ENCODE measurements at places on chromosomes 5 and 9.

DNA sequence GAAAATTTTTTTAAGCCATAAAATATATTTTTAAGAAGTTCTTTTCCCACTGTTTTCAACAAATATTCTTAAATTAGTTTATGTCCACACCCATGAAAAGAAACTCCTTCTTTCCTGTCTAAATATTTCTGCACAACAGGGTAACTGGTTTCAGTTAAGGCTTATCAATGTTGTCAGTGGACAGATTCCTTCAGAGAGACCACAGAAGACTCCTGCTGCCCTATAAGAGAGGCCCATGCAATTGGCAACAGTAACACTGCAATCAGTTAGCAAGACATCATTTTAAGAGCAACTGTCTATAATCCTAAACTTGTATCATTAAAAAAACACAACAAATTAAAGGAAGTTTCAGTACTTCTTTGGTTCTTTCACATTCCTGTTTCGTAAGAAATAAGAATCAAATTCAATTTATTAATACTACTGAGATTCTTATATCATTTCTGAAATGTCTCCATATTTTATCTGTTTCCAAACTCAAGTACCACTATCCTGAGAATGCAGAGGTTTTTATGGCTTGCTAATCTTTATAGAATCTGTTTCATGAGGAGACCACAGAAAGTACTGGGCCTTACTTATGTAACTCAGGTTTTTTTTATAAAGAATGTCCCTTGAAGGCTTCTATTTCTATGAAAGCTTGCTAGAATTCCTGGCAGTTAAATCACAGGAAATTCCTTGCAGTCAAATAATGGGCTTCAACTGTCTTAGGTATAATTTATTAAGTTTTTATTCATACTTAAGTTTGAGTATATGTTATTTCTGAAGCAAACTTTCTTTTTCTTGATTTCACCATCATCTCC, 240.2 kb downstream of the RFX3 start:
- DNase-seq: peak; percentile 22

GRCh38 chr5:169022718-169023117, 278.2 kb downstream of the SLIT3 start:
- DNase-seq: no peak

DNA sequence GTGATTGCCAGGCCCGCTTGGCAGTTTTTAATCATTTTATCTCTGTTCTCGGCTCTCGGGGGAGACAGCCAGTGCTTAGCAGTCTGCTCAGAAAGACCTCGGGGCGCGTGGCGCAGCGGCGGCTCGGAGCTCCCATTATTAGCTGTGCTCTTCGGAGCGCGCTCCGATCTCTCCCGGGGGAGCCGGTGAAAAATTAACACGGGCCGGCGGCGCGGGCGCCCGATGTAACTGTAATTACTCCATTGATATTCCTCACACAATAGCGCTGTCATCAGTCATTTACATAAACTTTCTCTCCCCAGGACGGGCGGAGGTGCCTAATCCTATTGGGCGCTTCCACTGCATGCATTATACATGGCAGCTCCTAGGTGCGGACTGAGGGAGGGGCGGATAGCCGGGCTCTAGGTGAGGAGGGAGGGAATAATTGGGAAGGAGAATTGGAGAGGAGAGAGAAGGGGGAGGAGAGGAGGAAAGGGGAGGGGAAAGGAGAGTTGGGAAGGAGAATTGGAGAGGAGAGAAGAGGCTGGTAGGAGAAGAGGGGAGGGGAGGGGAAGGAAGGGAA, 24.9 kb downstream of the LMX1B start:
- no peak for DNase-seq

GRCh38 chr9:136151214-136151804, 32.6 kb upstream of the TMEM250 start:
- DNase-seq: no peak

DNA sequence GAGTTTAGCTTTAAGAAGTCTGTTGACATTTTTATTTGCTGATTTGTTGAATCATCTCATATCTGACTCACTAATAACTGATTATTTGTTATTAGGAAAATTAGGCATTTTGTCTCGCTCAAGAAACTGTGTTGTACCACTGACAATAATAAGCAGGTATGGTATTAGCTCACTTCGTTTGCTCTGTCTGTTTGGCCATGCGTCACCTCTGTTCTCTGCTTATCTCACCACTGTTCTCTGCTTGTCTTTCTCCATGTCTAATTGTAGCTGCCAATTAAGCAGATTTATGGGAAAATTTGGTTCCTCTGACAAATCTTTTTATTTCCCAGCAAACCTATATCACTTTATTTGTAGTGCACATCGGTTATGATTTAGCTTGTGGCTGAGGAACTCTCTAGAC, 138.9 kb downstream of the WDR41 start:
- no peak for DNase-seq

- DNase-seq: peak; percentile 94
These were observed 3.0 kb upstream of the FUT7 start for GRCh38 chr9:137034709-137035506.

DNA sequence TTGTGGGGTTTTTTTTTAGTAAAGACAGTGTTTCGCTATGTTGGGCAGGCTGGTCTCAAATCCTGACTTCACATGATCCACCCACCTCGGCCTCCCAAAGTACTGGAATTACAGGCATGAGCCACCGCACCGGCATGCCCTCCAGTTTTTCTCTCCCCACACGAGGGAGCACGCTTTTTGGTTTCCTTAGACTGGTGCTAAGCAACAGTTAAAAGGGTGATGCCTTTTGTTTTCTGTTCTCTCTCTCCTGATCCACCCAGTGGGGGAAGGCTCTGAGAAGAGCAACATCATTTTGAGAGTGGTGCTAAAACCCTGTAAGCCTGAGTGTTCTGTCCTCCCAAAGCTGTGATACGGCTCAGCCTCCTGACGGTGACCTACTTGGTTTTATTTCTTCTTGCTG, 146.6 kb downstream of the MAN2A1 start:
- DNase-seq: no peak

DNA sequence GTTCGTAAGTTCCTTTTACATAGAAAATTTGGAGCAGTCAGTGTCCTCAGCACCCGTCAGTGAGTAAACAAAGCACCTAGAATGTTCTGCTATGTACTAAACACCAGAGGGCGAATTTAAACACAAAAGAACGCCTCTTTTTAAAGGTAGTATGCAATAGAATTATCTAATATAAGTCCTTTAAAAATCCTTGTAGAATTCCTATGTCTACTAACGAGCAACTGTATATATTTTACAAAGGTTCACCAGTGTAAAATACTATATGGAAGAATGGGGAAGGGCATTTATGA, 499 bp upstream of the TMEM232 start:
- DNase-seq: no peak

DNA sequence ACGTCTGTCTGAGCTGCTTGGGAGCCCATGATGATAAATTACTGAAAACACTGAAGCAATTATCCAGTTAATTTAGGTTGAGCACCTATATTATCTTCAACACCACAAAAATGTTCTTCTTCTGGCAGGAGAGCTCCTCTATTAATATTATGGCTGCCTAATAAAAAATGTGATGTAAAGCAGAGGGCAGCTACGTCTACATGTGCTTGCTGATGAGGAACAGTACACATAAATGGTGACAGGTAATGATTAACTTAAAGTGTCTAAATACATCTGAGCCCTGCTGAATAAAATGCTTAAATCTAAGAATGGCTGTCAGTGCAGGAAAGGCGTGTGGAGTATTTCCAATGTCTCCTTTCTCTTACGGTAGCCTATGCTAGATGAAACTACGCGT, 131.3 kb upstream of the NR3C1 start:
- DNase-seq: no peak

- DNase-seq: no peak
These were observed 48.8 kb upstream of the GOLPH3 start for GRCh38 chr5:32222723-32223470.

DNA sequence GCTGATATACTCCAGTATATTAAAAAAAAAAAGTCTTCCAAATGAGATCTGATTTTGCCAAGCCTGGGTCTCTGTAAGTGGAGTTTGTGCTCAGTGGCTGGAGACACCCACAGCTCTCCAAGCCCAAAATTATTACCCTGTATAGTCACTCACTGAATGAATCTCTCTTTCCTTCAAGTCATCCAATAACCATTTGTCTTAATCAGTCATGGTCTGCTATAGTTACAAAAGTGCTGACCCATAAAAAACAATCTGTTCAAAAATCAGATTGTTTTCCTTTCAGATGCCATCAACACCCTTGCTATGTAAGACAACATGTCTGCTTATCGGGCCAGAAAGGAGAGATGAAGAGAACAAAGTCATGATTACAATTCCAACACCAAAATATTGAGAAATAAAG, 159.4 kb upstream of the FST start:
- DNase-seq: no peak

DNA sequence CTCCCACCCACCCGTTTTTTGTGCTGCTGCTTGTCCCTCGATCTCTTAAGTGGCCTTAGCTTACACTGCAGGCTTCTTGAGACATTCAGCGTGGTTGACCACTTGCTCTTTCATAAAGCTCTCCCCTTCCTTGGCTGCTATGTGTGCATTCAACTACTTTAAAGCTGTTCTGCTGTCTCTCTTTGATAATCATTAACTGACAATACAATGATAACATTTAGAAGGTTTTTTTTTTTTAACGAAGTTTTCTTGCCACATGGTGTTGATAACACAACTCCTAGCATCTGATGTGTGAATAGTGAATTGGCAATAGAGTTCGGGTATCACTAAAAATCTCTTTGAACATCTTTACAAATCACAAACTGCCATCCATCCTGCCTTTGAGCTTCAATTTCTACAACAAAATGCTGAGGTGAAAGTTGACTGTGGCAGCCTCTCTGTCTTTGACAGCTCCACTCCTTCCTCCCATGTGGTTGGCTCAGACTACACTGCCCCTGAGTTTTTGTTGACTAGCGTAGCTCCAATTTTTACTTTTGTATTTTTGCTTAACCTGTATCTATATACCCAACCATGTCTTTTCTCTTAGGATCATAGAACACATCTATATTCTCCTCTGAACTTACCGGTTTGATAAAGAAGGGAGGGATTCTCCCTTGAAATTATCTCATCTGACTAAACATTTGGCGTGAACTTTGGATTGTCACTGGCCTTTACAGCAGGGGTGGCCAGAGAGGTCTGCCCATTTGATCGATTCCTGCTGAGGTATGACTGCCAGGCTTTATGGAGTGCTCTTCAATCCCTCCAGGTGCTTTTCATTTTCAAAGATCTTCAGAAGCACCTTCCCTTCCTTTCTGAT, 409.4 kb upstream of the CD180 start:
- DNase-seq: no peak

- DNase-seq: no peak
These were observed 751.6 kb downstream of the TLR4 start for GRCh38 chr9:118455788-118456187.

DNA sequence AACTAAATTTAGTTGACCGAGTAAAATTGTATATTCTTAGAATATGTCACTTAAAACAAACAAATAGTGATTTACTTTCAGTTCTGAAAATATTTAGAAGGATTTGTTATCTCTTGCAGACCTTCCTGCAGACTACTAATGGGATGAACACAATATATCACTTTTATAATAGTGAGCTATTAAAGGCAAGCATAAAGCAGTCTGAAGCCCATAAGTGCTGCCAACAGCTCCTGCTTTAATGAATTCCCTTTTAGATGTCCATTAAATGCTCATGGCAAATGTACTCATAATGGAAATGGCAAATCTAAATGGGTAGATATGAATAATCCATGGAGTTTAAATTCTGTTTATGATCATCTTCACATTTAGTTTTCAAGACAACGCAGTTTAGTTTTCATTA, 170.2 kb downstream of the RANBP17 start:
- no peak for DNase-seq

GRCh38 chr5:28523888-28524635, 1485.7 kb upstream of the CDH9 start:
- no peak for DNase-seq
